PC-3 (cell line): ENCODE measurements at places on chromosomes 6 and 20.

DNA sequence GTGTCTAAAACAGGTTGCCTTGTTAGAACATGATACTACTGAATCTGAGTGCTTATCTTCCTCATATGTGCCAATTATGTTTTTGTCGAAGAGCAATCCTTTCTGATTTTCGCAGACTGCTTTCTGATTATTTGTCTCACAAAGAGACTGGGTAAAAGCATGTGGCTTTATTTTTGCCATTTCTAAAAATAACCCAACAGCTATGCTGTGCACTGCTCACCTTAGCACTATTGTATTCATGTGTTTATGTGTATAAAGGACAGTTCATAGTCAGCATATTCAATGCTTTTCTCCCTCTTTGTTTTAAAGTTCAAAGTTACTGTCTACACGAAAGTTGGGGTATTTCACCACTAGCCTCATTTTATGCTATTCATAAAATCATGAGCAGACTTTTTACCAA, 127.0 kb downstream of the SGK1 start:
- H3K4me1 ChIP-seq = no peaks in the 10 kb centered on the region
- DNase-seq = no peak
- H3K27ac ChIP-seq = no peak overlapping the region
- H3K27me3 ChIP-seq = no peaks in the 10 kb centered on the region
- H3K36me3 ChIP-seq = no peaks in the 10 kb centered on the region

- peak; percentile 60 for DNase-seq
- H3K4me1 ChIP-seq = peaks cover 19% of the 10 kb centered on the region
- peak overlapping the region; percentile 90 for H3K4me3 ChIP-seq
- H3K27me3 ChIP-seq = no peaks in the 10 kb centered on the region
- peaks cover 19% of the 10 kb centered on the region for H3K36me3 ChIP-seq
Measured at GRCh38 chr6:20402342-20403069, 827 bp downstream of the E2F3 start.

DNA sequence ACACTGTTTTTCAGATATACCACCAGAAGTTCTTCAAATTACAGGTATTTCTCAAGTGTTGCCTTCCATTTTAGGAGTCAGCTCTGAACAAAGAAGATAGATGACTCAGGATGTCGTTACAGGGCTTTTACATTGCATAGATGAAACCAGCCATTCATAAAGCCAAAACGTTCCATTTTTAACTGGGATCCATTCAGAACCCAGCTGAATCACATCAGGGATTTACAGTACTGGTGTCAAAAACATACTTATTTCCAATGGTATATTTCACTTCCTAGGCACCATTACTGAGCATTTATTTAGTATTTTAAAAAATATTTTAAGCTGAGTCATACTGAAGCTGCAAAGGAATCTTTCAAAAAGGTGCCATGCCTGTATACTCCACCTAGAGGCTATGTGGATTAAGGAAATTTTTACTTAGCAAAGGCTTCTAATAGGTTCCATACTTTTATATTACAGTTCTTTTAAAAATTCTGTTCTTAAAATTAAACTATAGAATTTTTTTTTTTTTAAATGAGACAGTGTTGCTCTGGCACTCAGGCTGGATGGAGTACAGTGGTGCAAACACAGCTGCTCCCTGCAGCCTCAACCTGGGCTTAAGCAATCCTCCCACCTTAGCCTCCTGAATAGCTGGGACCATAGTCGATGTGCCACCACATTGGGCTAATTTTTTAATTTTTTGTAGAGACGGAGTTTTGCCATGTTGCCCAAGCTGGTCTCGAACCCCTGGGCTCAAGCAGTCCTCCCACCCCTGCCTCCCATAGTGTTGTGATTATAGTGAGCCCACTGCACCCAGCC, 2.6 kb downstream of the ASF1A start:
- no peaks in the 10 kb centered on the region for H3K27me3 ChIP-seq
- H3K36me3 ChIP-seq = peaks cover 15% of the 10 kb centered on the region; the same call in 1 of the 2 replicates
- H3K27ac ChIP-seq = peak overlapping the region; percentile 87

DNA sequence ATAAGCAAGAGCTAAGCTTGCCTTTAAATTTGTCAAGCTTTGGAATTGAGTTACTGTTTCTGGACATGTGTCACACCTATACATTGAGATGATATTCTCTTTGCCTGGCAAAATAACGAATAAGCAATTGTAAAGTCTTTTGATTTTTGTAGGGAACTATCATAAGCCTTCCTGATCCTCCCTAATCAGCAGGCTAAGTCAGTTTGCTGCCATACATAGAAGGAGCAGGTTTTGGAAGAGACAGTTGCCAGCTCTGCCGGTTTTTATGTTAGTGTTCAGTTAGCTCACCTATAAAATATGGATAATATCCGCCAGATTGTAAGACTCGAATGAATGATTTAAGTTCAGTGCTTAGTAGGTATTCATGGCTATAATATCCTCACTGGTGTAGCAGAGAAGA, 34.4 kb upstream of the BCAS1 start:
- H3K4me3 ChIP-seq = no peak overlapping the region
- DNase-seq = no peak
- H3K36me3 ChIP-seq = no peaks in the 10 kb centered on the region
- no peak overlapping the region for H3K27ac ChIP-seq
- H3K27me3 ChIP-seq = no peaks in the 10 kb centered on the region
- H3K4me1 ChIP-seq = no peaks in the 10 kb centered on the region

GRCh38 chr6:95589826-95590570, 12.7 kb downstream of the MANEA start:
- H3K36me3 ChIP-seq = no peaks in the 10 kb centered on the region
- no peaks in the 10 kb centered on the region for H3K27me3 ChIP-seq
- H3K4me1 ChIP-seq = peaks cover 9% of the 10 kb centered on the region
- no peak overlapping the region for H3K27ac ChIP-seq
- H3K4me3 ChIP-seq = no peak overlapping the region

GRCh38 chr6:93675856-93676417, 256.6 kb upstream of the EPHA7 start:
- no peaks in the 10 kb centered on the region for H3K27me3 ChIP-seq
- H3K27ac ChIP-seq = peak overlapping the region; percentile 87
- H3K4me1 ChIP-seq = peaks cover 39% of the 10 kb centered on the region
- no peak overlapping the region for H3K4me3 ChIP-seq
- no peaks in the 10 kb centered on the region for H3K36me3 ChIP-seq
- DNase-seq = peak; percentile 65

GRCh38 chr6:16674801-16675392, 86.4 kb downstream of the ATXN1 start:
- H3K36me3 ChIP-seq = no peaks in the 10 kb centered on the region
- peak overlapping the region; percentile 47 for H3K27ac ChIP-seq
- peaks cover 55% of the 10 kb centered on the region for H3K4me1 ChIP-seq
- H3K27me3 ChIP-seq = no peaks in the 10 kb centered on the region

DNA sequence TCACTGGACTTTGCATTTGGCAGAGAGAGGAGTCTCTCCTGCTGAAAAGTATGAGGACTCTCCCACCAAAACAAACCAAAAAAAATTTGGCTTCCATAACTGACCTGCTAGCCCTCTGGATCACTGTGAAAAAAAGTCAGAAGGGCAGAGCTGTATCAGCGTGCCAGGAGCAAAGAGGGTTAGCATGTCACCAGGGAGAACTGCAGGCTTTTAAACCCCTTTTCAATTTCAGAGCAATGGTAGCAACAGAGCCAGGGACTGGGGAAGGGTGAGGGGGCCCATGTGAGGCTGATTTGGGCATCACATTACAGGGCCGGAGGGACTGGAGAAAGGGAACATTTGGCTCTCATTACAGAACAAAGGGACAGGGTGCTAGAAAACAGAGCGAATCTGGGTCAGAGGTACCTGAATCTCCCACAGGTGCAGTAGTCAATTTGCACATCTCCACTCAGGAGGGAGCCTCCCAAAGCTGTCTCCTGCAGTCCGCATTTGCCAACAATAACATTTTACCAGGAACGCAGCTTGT, 185.7 kb upstream of the EYA4 start:
- DNase-seq = no peak
- H3K36me3 ChIP-seq = no peaks in the 10 kb centered on the region
- H3K27ac ChIP-seq = no peak overlapping the region
- H3K4me3 ChIP-seq = no peak overlapping the region

GRCh38 chr6:96631248-96631647, 68.3 kb downstream of the FHL5 start:
- no peaks in the 10 kb centered on the region for H3K4me1 ChIP-seq
- H3K36me3 ChIP-seq = no peaks in the 10 kb centered on the region
- peak; percentile 6 for DNase-seq
- no peak overlapping the region for H3K4me3 ChIP-seq
- H3K27me3 ChIP-seq = peaks cover 5% of the 10 kb centered on the region; the same call in 1 of the 2 replicates
- H3K27ac ChIP-seq = no peak overlapping the region

DNA sequence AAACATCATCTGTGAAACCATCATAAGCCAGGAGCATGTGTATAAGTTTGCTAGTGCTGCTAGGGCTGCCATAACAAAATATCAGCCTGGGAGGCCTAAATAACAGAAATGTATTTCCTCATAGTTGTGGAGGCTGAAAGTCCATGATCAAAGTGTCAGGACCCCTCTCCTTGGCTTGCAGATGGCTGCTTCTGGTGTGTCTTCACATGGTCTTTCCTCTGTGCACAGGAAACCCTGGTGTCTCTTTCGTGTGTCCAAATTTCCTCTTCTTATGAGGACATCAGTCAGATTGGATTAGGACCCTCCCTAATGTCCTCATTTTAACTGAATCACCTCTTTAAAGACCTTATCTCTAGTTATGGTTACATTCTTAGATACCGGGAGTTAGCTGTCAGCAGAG, 6.2 kb upstream of the CITED2 start:
- H3K4me3 ChIP-seq = no peak overlapping the region
- H3K27ac ChIP-seq = no peak overlapping the region
- peaks cover 26% of the 10 kb centered on the region for H3K4me1 ChIP-seq

- no peak overlapping the region for H3K4me3 ChIP-seq
- H3K27ac ChIP-seq = no peak overlapping the region
- H3K4me1 ChIP-seq = no peaks in the 10 kb centered on the region
- no peaks in the 10 kb centered on the region for H3K36me3 ChIP-seq
- no peak for DNase-seq
Measured at GRCh38 chr6:4518506-4518905, 257.7 kb upstream of the CDYL start.

GRCh38 chr6:130516604-130517003, 150.8 kb downstream of the TMEM200A start:
- no peak for DNase-seq
- H3K4me3 ChIP-seq = no peak overlapping the region
- H3K36me3 ChIP-seq = no peaks in the 10 kb centered on the region; the same call in 1 of the 2 replicates
- peak overlapping the region; percentile 92 for H3K27ac ChIP-seq

DNA sequence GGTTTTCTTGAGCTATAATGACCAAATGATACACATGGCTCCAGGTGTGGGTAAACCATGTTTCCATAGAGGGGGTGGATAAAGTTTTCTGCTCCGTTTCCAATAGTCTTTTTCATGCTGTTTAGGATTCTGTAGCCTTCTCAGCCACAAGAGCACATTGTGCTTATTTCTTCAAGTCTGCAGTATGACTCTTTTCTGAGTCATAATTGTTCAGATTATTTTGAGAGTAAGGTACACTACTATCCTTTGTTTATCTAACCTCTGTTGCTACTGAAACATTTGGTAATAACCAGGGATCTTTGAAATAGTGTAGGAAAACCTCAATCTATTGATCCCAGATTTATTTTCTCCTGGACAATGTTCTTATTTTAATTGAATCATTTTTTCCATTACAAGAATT, 247.9 kb upstream of the BMP2 start:
- H3K4me3 ChIP-seq = 0 out of 2 replicates have a peak overlapping the region, but pooled peaks have one; percentile 13
- H3K4me1 ChIP-seq = peaks cover 17% of the 10 kb centered on the region
- peaks cover 3% of the 10 kb centered on the region; the same call in 1 of the 2 replicates for H3K36me3 ChIP-seq
- peak overlapping the region; percentile 72 for H3K27ac ChIP-seq
- H3K27me3 ChIP-seq = no peaks in the 10 kb centered on the region

DNA sequence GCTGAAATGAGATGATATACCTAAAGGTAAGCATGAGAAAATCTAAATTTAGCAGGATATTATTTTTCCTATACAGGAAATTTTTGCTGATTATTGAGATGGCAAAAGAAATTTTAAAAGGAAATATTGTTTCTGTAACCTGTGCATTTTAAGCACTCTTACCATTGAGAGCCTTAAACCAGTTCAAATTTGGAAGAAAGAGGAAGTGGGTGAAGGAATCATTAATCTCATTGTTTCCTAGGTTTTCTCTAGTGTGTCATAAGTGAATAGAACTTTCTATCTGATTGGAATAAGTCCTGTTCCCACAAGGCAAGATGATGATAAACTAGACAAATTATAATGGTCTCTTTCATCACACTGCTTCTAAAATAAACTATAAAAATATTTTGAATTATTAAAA, 22.4 kb upstream of the FKBP1C start:
- H3K27ac ChIP-seq = no peak overlapping the region
- no peaks in the 10 kb centered on the region for H3K4me1 ChIP-seq
- no peaks in the 10 kb centered on the region for H3K36me3 ChIP-seq
- H3K4me3 ChIP-seq = no peak overlapping the region

DNA sequence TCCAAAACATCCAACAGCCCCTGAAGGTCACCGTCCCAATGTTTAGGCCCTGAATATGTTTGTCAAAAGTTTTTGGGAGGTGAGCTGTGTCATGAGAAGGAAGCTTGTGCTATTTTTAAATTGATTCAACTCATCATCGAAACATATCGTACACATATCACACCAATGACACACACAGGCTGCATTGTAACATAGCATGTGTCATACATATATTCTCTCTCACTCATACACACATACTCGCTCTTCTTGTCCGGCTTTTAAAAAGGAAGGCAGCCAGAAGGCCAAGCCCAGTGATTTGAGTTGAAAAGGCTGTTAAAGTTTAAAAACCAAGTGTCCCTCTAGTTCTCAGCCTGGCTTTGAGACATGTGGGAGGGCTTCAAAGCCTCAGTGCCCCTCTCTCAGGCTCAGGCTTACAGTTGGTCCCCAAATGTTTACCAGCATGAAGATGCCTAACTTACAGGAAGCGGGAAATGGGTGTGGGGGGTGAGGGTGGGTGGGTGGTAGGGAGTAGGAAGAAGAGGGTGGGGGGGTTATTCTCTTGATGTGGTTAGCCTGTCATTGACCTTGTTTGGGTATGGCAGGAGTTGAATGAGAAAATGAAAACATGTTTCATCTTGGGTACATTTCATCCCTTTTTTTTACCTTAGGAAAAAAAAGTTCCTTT, 3.3 kb upstream of the PRDM1 start:
- H3K36me3 ChIP-seq = no peaks in the 10 kb centered on the region
- DNase-seq = peak; percentile 48
- H3K4me3 ChIP-seq = no peak overlapping the region
- H3K27me3 ChIP-seq = no peaks in the 10 kb centered on the region

DNA sequence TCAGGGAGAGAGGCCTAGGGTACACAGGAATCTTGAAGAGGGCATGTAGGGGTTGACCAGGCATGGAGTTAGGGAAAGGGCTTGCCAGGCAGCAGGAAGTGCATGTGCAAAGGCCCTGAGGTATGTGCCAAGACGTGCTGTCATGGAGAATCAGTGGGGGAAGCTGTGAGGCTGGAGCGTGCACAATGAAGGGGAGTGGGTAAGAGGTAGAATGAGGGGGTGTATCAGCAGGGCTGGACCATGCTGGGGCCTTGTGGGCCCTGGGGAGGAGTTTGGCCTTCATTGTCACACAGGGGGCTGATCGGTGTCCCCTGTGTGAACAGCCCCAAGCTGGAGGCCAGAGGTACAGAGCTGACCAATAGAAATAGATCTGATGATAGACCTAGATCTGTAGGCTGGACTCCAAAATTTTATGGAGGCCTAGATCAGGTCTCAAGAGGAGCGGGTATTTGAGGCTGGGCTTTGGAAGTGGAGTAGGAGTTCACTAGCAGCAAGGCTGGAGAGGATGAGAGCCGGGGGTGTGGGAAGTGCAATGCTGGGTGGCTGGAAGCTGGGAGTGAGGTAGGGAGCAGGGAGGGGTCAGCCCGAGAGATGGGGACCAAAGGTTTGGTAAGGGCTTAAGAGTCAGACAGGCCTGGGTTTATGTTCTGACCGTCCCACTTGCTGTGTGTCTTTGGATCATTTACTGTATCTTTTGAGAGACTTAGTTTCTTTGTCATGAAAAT, 3.0 kb downstream of the SRC start:
- H3K36me3 ChIP-seq = peaks cover 7% of the 10 kb centered on the region; the same call in 1 of the 2 replicates
- H3K27me3 ChIP-seq = no peaks in the 10 kb centered on the region
- no peak overlapping the region for H3K4me3 ChIP-seq
- H3K27ac ChIP-seq = no peak overlapping the region
- H3K4me1 ChIP-seq = peaks cover 26% of the 10 kb centered on the region
